Activated CD4-positive, alpha-beta T cell treated with anti-CD3 and anti-CD28 coated beads, Interleukin-2, amount 50 U/mL, for 1 hour (primary cell): ENCODE measurements at places on chromosomes 1 and 21.

DNA sequence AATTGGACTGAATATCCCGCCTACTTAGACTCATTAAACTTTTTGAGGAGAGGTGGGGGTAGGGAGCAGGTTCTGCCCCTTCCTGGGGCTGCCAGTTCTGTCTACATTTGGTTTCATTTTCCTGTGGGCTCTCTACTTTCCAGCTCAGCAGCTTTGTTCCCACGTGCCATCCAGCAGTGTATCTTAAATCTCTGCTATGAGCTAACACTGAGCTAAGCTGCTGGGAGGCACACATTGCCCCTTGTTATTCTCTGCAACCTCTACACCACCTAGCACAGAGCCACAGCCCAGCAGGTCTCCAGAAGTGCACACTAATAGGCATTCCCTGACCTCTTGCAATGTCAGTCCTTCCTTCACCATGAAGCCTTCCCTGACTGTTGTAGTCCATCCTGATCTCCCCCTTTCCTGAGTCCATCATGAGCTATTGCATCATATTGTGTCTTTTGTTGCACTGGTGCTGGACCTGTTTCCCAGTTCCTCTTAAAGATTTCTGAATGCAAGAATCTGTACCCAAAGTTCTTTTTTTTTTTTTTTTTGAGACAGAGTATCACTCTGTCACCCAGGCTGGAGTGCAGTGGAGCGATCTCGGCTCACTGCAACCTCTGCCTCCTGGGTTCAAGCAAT, 28.7 kb upstream of the NRDC start:
- no peak for DNase-seq

- no peak for DNase-seq
These were observed 369.7 kb downstream of the MATN1 start for GRCh38 chr1:30353637-30354036.

GRCh38 chr1:125065821-125066180, 3881.0 kb downstream of the SRGAP2C start:
- no peak for DNase-seq

- DNase-seq, result no peak
These were observed 6.7 kb downstream of the CERS2 start for GRCh38 chr1:150967936-150968335.

GRCh38 chr1:220817907-220818306, 31.2 kb downstream of the MTARC1 start:
- DNase-seq, result no peak

GRCh38 chr21:17391811-17392340, 121.0 kb upstream of the CXADR start:
- DNase-seq, result no peak

GRCh38 chr1:80582980-80583379, 1217.8 kb upstream of the ADGRL2 start:
- no peak for DNase-seq

DNA sequence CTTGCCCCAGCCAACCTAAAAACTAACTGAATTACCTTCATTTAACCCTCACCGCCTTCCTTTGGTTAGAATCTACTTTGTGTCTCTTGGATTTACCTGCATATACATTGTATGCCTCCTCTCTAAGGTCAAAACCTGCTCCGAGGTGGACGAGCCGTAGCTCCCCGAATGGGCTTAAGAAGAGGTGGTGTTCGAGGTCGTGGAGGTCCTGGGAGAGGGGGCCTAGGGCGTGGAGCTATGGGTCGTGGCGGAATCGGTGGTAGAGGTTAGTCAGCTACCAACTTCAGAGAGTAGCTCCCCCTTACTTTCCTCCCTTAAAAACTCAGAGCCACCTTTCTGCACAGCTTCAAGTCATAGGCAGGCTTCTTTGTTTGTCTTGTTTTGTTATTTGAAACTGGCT, 9.2 kb downstream of the CHTOP start:
- no peak for DNase-seq

- no peak for DNase-seq
These were observed 25.8 kb downstream of the IL6R start for GRCh38 chr1:154430903-154431302.

GRCh38 chr1:54118704-54119103, 34.1 kb downstream of the CDCP2 start:
- no peak for DNase-seq

- no peak for DNase-seq
These were observed 9.5 kb upstream of the CLIC4 start for GRCh38 chr1:24735509-24736375.

- DNase-seq, result no peak
These were observed 86.0 kb downstream of the GALNT2 start for GRCh38 chr1:230152999-230153398.
